Erythroblast (primary cell): ENCODE measurements at places on chromosomes 6 and 20.

DNA sequence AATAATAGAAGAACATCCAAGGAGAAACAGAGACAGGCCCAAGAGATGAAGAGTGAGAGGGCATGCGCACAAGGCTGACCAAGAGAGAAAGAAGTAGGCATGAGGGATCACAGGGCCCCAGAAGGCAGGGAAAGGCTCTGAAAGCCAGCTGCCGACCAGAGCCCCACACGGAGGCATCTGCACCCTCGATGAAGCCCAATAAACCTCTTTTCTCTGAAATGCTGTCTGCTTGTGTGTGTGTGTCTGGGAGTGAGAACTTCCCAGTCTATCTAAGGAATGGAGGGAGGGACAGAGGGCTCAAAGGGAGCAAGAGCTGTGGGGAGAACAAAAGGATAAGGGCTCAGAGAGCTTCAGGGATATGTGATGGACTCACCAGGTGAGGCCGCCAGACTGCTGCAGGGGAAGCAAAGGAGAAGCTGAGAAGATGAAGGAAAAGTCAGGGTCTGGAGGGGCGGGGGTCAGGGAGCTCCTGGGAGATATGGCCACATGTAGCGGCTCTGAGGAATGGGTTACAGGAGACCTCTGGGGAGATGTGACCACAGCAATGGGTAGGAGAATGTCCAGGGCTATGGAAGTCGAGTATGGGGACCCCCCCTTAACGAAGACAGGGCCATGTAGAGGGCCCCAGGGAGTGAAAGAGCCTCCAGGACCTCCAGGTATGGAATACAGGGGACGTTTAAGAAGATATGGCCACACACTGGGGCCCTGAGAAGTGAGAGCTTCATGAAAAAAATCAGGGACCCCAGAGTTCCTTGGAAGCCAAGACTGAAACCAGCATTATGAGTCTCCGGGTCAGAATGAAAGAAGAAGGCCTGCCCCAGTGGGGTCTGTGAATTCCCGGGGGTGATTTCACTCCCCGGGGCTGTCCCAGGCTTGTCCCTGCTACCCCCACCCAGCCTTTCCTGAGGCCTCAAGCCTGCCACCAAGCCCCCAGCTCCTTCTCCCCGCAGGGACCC, 981 bp upstream of the TNF start:
- no peak for DNase-seq

DNA sequence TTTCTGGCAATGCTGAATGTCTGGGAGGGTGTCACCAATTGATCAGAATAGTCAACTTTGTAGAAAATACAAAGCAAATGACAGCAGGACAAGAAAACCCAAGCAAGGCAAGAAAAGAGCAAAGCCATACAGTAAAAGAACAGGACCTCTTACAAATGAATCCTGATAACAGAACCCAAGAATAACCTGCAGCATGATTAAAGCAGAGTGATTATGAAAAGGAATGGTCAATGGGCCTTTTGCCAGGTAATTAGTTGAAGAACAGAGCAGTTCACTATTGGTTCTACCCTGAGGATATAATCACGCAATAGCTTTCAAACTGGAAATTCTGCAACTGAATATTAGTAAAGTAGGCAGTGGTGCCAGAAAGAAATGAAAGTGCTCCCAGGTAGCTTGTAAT, 319.8 kb downstream of the FRK start:
- DNase-seq = no peak

DNA sequence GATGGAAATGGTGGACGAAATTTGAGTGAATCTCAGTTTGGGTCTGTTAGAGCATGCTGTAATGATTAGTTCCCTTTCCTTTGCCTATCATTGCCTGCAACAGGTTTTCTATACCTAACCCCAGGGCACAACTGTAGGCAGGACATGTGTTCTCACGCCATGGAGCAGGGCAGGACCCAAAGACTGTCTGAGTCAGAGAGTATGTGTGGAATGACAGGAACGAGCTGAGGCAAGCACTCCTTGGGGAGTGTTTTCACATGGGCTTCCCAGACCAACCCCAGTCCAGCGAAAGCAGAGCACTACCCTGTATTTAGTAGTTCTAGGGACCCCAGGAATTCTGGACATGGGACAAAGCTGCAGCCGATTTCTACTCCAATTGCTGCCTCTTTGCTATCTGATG, 234.2 kb downstream of the HACE1 start:
- no peak for DNase-seq

DNA sequence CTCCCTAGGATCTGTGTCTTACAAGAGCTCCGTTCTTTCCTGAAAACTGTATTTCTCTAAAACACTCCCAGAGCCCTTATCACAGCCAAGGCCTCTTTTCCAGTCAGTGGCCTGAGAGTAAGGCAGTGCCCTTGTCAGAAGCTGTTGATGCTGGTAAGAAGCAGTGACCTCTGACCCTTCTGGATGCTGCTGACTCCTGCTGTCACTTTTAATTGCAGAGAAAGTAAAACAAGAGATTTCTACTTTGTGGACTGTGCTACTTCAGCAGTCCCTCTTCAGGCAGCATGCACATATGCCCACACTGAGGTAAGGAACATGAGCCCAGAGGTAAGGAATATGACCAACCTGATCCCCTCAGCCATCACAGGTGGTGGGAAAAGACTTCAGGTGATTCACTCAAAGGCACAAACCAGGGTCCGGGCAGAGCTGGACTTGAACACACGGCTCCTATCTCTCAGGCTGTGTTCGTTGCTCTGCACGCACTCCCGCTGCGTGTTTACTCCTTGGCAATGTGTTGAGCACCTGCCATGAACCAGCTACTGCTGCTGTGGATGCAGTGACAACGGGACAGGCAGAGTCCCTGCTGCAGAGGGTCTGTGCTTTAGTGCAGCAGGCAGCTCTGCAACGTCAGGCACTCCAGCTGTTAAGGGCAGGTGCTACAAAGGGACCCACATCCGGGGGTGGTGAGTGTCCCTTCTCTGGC, 201.9 kb upstream of the CST7 start:
- no peak for DNase-seq

- DNase-seq = peak; percentile 43
Observed at GRCh38 chr6:108592371-108593337, 31.9 kb downstream of the FOXO3 start.

DNA sequence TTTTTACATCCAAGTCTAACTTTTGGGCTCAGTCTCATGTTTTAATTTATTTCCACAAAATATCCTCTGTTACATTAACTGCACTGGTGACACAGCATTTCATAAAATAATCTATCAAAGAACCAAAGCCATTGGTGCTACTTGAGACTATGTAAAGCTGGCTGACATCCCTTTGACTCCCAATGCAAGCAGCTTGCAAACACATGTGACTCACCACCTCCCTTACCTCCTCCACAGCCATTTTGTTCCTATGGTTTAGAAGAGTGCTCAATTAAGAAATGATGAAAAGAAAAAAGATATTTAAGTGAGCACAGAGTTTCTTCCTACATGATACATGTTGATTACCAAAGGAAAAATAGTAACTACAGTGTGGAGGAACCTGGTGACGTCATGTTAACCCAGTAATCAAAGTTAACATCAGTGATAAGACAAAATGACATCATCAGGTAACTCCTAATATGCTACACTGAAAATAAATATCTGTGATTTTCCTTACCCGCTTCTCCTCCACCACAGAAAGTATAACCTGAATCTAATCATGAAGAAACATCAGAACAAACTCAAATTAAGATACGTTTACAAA, 53.3 kb upstream of the LGSN start:
- no peak for DNase-seq

- DNase-seq = no peak
Observed at GRCh38 chr20:15618912-15619311, 954.3 kb downstream of the KIF16B start.

GRCh38 chr6:89073014-89073620, 7.4 kb upstream of the PNRC1 start:
- peak; percentile 25 for DNase-seq

- DNase-seq = no peak
Observed at GRCh38 chr6:93586306-93586705, 166.9 kb upstream of the EPHA7 start.
